HCT116 (cell line): ENCODE measurements at places on chromosomes 3 and 15.

GRCh38 chr3:143276592-143276991 lies 157.0 kb downstream of the CHST2 start:
- no peak for DNase-seq

DNA sequence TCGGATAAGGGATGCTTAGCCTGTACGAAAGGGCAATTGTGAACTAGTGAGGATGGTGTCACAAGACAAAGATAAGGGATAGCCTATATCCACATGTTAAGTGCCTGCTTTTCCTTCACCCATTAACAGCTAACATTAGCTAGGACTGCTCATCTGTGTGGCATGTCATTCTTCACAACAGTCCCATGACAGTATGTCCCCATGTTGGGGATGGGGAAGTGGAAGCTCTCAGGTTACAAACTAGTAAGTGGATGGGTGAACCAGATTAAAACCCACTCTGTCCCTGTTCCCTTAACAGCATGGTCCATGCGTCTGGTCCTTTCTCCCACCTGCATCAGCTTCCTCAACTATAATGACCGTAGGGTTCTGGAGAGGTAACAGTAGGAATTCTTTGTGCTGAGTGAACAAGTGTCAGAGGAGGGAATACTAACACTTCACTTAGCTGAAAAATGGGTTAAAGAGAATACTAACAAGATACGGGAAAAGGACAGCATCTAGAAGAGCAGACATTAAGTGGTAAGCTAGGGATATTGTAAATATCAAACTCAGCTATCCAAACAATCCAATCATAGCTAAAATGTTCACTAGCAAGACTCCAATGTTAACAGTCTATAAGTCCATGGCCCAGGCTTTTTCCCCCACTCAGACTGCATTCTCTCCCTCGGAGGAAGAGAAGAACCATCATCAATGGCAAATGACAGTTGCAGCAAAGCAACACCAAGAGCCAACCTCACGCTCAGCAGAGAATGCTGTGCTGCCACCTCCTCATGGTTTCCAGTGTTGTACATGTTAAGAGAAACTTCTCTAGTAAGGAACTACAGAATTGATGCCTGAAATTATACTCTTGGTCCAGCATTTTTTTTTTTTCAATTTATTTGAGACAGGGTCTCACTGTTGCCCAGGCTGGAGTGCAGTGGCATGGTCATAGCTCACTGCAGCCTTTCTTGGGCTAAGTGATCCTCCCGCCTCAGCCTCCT lies 5.0 kb downstream of the RPLP1 start:
- DNase-seq, result no peak

GRCh38 chr3:184175981-184176376 lies 1.3 kb downstream of the AP2M1 start:
- DNase-seq, result no peak

- no peak for DNase-seq
These were observed 106.2 kb downstream of the IQSEC1 start for GRCh38 chr3:12966847-12967605.

GRCh38 chr3:133834621-133835417 lies 29.2 kb downstream of the SRPRB start:
- no peak for DNase-seq

GRCh38 chr15:67821784-67822440 lies 3.4 kb upstream of the SKOR1 start:
- no peak for DNase-seq

GRCh38 chr3:136343873-136344555 lies 93.9 kb downstream of the PCCB start:
- DNase-seq, result no peak

GRCh38 chr3:136577791-136578190 lies 174.4 kb downstream of the STAG1 start:
- no peak for DNase-seq

DNA sequence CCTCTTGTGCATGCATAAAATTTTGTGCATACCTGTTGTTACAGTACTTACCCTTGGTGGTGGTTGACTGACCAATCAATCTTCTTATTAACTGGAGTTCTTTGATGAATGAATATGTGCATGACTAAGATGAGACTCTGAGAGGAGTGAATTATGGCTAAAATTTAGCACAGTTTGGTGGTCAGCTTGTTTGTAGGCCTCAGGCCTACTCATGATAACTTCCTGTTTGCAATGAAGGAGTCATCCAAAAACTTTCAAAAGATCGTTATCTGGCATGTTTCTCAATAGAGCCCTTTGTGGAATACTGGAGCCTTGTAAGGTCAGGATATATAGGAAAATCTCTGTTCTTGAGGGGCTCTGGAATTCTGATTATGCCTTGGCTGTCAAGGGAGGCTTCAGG lies 66.5 kb downstream of the LEKR1 start:
- DNase-seq, result peak; percentile 7

DNA sequence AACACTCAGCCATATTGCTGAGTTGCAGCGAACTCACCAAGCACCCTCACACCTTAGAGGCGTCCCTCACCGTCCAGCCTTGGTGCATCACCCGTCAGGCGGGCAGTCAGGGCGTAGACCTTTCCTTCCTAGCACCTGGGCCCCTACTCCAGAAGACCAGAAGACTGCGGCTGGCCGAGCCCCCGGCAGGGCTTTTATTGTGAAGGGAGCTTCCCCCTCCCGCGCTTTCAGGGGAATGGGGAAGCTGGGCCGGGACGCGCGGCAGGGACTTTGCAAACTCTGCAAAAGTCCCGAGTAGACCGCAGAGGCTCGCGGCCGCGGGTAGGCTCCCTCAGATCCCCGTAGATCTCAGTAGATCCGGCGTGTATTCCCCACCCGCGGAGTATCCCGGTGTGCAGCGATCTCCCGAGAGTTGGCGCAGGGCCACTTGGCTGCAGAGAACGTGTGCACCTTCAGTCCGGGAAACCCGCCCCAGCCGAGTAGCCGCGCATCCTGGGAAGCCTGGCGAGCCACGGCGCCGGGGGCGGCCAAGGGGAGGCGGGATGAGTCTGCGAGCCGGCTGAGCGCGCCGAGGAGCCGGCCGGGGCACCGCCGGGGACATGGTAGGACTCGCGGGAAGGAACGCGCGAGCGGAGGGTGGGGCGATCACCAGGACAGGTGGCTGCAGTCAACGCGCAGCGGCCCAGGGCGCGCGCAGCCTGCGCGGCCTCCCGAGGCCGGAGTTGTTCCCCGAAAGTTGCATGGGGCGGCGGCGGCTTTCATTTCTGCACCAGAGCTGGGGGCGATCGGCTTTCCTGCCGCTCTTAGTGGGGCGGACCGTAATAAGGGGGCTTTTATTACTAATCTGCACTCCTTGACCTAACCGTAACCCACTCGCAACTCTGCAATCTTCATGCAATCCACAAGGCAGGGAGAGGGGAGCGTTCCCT lies at the start of gene GASK1A:
Gene GASK1A, plus strand, starts transcription at position 268 of the 929 bp plus-strand sequence. Its CDS starts 332 bp downstream, at position 600.
- no peak for DNase-seq

DNA sequence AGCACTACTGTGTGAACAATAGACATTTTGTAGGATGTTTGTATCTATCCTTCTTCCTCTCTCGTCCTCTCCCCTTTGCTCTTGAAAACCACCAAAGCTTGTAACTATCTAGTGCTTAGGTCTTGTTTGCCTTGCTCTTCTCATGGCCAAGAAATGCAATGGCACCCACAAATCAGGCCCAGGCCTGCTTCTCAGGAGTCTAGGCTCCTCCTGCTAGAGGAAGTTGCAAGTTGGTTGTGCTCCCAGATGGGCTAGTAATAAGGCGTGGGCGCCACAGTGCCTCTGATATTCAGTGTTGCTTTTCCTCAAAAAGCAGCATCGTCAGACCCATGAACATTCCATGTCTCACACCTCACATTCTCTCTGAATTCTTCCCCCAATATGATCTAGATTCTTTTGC lies 28.7 kb downstream of the ZNF385D start:
- no peak for DNase-seq
